Fibroblast of skin of back (primary cell): ENCODE measurements at places on chromosomes 13 and 19.

- peak; percentile 54 for DNase-seq
These were observed 1.5 kb upstream of the WDR18 start for GRCh38 chr19:982567-983170.

DNA sequence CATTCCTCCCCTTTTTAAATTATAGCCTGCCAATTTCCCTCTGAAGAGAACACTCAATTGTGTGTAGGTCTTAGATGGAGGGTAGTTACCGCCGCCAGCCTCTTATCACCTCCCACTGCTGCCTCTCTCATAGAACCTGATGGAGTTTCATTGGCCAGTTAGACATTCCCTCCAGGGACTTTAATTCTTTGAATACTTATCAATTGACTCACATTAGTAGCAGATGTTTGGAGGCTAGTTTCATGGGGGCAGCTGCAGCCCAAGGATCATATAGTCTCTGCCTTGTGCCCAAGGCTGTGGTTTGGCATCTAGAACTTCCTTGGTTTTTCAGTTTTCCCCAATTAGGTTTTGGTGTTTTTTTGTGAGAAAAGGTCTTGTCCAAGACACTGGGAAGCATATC, 318.9 kb upstream of the HTR2A start:
- DNase-seq: peak; percentile 92

DNA sequence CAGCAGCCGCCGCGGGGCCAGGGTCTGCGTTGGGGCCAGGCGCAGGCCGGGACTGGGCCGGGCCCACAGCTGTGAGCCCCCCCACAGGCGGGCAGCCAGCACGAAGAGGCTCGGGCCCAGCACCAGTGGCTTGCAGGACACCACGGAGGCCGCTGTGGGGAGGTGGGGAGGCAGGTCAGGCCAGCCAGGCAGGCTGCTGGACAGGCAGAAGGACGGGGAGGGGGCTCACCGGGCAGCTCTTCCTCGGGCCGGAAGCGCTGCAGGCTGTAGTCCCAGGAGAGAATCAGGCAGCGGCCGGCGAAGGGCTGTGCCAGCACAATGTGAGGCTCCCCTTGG, 8.3 kb downstream of the LGI4 start:
- no peak for DNase-seq

- peak; percentile 58 for DNase-seq
These were observed 125.6 kb downstream of the SPRY2 start for GRCh38 chr13:80215368-80215767.

DNA sequence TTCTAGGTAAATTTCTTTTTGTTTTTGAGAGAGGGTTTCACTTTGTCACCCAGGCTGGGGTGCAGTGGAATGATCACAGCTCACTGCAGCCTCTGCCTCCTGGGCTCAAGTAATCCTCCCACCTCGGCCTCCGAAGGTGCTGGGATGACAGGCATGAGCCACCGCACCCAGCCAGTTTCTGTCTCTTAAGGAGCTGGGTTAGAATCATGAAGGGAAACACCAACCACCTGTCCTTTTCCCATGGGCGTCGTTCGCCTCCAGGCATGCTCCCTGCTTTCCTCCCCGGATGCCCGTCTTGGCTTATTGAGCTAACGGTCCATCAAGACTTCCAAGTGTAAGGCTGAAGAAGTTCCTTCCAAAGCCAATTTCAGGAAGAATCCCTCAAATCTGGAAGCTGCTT, 85.9 kb downstream of the SOX1 start:
- no peak for DNase-seq

- no peak for DNase-seq
These were observed 7.9 kb upstream of the C3 start for GRCh38 chr19:6728346-6728745.

DNA sequence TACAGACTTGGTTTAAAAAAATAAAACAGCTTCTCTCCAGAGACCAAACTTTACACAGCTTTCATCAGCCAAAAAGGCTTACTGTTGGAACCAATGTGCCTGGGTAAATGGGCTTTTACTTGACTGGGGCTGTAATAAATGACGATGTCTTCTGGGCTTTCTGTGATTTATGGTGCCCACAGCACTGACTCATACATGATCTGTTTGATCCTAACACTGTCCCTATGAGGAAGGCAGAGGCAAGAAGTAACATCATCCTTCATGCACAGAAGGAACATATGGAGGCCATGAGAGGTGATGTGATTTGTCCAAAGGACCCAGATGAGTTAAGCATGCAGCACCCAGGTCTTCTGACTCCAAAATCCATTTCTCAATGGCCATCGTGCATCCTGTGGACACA, 77.4 kb downstream of the DOCK9 start:
- DNase-seq: no peak

DNA sequence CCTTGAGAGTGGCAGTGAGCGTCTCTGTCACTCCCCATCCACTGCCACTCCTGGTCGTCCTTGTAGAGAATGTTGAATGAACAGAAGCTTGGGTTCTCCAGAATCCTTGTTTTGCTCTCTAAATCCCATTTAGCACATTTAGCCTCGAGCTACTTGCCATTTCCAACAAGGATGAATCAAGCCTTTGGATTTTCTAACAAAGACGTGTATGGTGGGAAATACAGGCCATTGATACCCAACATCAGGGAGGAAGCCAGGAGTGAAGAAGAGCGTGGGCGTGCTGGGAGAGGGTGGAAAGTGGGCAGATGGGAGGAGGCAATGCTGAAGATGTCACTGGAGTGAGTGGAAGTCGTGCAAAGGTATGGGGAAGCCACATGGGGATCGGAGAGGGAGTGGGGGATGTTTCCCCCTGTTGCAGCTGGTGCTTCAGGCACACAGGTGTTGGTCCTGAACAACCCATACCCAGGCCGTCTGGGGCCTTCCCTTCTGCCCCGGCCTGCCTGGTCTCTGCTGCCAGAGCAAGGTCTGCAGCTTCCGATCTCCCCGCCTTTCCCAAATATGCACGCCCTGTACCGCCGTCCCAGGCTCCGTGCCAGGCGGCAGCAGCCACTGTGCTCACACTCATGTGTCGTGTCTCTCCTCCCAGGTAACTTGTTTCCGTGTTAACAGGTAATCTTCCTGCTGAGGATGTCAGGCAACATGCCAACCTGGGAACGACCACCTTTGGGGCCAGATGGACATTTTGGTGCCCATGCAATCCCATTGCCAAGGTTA, 48.7 kb downstream of the ZIC5 start:
- no peak for DNase-seq

GRCh38 chr13:43021926-43022670, 1.3 kb upstream of the DNAJC15 start:
- peak; percentile 79 for DNase-seq

DNA sequence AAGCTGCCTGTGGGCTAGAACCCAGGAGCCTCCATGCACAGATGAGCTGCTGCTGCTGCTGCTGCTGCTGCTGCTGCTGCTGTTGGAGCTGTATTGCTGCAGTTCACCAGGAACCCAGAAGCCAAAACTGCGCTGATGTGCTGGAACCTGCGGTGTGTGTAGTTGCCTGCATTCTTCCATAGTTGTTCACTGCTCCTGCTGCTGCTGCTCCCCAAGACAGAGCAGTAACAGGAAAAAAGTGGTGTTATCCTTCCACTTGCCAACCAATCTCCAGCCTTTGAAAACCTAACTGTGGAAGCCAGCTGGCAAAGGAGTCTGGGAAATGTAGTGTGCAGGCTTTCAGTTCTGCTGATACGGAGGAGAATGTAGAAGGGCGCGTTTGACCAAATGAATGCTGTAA, 37.9 kb downstream of the ARHGAP35 start:
- DNase-seq: peak; percentile 73

DNA sequence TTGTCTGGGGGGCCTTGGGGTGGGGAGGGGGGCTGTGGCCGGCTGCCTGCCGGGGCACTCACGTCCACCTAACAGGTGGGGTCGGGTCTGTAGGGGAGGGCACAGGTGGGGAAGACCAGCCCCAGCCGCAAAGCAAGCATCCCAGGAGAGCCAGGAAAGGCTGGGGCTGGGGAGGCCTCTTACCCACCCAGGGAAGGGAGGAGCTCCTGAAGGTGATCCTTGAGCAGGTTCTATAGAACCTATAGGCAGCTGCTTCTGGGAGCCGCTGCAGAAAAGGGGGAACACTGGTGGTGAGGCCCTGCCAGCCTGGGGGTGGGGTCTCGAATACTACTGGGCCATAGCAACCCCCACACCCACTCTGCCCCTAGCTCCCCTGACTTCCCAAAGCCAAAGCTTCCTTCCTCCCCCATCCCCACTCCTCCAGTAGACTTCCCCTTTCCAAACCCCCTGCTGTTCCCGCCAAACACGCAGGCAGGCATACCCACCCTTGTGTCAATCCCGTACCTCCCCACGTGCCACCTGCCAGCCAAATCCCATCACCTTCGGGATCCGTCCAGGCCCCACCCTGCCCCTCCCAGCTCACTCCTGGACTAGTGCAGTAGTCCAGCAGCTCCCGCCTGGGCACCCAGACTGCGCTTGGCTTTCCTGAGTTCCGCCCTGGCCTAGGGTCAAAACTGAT, 5.6 kb downstream of the KLF16 start:
- DNase-seq: no peak

DNA sequence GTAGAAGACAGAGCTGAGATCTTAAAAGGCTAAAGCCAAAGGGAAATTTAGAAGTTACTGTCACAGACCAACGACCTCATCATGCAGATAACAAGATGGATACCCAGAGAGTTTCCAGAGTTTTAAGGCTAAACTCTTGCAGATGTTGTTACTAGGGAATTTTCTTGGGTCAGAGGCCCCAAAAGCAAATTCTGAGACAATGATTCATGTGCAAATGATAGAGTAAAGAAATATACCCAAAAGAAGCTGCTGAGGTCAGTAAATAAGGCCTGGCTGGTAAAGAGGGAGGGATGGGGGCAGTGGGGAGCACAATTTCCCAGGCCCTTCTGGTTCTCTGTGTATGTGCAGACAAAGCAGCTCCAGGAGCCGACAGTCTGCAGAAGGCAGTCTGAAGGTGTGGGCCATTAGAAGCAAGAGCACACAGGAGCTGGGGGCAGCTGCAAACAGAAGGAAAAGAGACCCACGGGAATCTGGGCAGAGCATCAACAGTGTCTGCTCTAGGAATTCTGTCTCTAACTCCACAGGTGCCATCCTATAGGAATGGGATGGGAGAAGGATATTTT, 330.8 kb downstream of the TBC1D4 start:
- DNase-seq: peak; percentile 78

- DNase-seq: no peak
These were observed 5.8 kb downstream of the CBARP start for GRCh38 chr19:1231729-1232637.

DNA sequence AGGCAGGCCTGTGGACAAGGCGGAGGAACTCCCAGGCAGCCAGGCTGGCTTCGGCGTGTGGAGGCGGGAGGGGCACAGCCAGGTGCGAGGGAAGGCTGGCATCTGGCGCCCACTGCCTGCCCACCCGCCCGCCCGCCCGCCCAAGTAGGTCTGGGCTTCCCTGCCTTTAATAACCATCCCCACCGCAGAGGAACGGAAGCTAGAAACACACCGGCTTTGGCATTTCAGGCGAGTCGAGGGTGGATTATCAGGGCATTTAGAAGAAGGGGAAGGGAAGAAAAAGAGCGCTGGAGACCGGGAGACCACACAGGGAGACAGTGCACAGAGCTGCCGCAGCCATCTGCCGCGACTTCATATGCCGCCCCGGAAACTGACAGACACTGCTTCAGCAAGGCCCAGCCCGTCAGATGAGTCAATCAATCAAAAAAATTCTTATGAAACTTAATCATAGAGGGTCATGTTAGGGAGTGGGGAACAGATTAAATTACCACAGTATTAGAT, 199.7 kb downstream of the TSHZ3 start:
- peak; percentile 81 for DNase-seq

- DNase-seq: no peak
These were observed 28.0 kb downstream of the SIAH3 start for GRCh38 chr13:45823583-45823982.

- no peak for DNase-seq
These were observed 9.1 kb downstream of the CARS2 start for GRCh38 chr13:110696776-110697175.

DNA sequence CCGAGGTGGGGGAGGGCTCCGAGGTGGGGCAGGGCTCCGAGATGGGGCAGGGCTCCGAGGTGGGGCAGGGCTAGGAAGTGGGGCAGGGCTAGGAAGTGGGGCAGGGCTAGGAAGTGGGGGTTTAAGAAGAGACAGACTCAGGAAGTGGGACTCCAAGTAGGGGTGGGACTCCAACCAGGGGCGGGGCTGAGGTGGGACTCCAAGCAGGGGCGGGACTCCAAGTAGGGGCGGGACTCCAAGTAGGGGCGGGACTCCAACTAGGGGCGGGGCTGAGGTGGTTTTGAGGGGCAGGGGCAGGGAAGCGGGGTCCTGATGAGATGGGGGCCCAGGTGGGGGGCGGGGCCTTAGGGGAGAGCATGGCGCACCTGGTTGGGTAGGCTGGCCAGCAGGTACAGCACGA, 13.6 kb downstream of the CFD start:
- peak; percentile 61 for DNase-seq

GRCh38 chr13:98254513-98254912, 77.4 kb upstream of the RNF113B start:
- DNase-seq: peak; percentile 87

GRCh38 chr13:94708031-94708859, 4.1 kb downstream of the SOX21 start:
- DNase-seq: no peak

GRCh38 chr19:13705928-13706447, 58.3 kb upstream of the MRI1 start:
- peak; percentile 8 for DNase-seq

GRCh38 chr13:101520672-101521071, 68.2 kb downstream of the ITGBL1 start:
- peak; percentile 89 for DNase-seq

DNA sequence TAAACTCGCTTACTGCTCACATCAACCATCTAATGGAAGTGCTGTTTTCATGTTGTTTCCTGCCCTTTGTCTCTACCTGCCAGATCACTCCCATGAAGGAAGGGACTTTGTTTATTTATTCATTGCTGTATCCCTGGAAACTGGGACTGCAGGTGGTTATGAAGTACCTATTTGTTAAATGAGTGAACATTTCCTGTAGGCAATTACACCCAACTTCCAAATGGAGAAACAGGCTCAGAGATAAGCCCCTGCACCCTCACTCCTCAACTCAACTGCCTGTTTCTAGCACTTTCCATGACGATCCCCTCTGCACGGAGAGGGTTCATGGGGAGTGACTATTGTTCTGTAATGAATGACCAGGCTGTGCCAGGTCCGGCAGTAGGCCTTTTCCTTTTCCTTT, 1.9 kb upstream of the SELENOW start:
- DNase-seq: no peak

DNA sequence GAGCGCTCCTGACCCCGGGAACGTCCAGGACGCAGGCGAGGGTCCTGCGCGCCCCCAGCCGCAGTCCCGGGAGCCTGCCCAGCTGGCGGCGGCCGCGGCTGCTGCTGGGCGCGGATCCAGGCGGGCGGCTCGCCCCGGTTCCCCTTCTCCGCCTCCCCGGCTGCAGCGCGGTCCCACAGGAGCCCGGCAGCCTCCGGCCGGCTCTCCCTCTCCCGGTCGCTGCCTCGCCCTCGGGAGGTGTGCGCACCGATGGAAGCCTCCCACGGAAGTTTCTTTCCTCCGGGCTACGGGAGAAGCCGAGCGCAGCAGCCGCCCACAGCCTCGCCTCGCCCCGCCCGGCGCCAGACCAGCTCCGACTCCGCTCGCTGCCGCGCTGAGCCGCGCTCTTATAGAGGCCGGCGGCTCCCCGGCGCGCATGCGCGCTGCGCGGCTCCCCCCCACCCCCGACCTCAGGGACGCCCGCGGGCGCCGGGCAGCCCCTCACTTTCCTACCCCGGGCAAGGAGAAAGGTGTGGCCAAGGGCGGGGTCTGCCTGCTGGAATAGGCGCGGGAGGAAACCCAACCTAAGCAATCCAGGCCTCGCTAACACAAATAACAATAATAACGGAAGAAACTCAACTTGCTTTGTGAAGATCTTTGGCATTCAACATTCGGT, at the start of gene SHISA2:
Gene SHISA2 (minus strand): TSS at position 360 of the 655 bp plus-strand sequence. CDS start 1,041 bp downstream, outside the sequence.
- DNase-seq: peak; percentile 60

GRCh38 chr19:44808463-44809371, at the start of gene BCAM:
TSS of gene BCAM (plus strand) at chr19:44809103. CDS start at chr19:44809125, 22 bp downstream.
- DNase-seq: peak; percentile 64
